ENCODE measurements at places on chromosomes 16 and 17.

DNA sequence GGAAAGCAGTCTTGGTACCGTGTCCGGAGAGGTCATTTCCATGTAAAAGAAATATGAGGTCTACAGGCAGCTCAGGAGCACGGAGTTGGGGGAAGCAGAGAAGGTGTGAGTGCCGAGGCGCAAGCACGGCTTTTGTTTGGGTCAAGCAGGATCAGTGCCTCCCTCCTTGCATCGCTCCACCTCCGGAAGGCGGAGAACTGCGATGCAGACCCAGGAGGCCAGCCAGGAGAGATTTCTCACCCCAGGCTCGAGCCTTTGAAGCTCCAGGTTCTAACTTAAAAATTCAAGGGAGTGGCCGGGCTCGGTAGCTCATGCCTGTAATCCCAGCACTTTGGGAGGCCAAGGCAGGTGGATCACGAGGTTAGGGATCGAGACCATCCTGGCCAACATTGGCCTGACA lies 25.0 kb downstream of the NAA60 start:
- no peak for DNase-seq

DNA sequence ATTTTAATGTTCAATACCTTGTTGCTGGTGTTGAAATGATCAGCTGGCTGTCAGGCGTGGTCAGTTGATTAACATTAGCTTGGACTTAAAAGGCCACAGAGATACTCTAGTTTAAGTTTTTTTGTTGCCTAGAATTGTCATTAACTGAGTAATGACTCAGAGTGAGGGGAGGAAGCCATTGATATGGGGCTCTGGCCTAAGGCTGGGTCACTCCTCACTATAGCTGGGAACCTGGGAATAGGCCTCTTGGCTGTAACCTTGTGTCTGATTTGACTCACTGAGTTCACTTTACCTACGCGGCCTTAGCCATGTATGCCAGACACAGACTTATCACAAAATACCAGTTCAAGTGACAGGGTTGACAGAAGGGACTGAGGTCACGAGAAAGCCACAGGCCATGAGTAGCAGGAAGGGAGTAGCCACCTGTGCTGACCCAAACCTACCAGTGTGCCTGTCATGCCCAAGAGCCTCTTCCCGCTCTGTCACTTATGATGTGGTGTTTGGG lies 37.9 kb upstream of the ADCY7 start:
- no peak for DNase-seq

GRCh38 chr17:75976175-75976848 lies 2.7 kb downstream of the ACOX1 start:
- no peak for DNase-seq

- no peak for DNase-seq
Measured at GRCh38 chr16:61149709-61150108, 886.5 kb downstream of the CDH8 start.

GRCh38 chr17:77887110-77887463 lies 71.4 kb upstream of the TNRC6C start:
- DNase-seq = no peak

- no peak for DNase-seq
Measured at GRCh38 chr17:49600949-49601348, 25.3 kb downstream of the NXPH3 start.

DNA sequence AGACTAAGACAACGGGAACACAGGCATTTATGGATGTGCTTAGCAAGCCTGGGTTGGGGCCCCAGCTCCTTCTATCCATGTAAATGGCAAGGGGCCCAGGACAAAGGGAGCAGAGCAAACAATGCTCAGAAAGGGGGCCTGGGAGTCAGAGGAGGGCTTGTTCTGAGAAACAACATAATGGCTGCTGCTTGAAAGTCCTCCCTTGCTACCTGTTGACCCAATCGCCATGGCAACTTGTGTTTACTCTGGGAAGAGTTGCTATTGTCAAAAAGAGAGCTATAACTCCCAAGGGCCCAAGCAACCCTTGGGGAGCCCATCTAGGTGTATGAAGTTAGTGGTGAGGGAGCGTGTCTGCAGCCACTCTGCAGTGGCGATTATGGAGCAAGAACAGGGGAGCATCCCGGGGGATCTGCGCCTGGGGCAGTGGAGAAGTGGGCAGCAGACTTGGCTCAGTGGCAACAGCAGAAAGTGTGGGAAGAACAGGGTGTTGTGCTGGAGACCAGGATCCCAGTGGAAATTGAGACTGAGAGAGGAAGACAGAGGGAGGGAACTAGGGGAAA lies 118.7 kb upstream of the NLRP1 start:
- no peak for DNase-seq

DNA sequence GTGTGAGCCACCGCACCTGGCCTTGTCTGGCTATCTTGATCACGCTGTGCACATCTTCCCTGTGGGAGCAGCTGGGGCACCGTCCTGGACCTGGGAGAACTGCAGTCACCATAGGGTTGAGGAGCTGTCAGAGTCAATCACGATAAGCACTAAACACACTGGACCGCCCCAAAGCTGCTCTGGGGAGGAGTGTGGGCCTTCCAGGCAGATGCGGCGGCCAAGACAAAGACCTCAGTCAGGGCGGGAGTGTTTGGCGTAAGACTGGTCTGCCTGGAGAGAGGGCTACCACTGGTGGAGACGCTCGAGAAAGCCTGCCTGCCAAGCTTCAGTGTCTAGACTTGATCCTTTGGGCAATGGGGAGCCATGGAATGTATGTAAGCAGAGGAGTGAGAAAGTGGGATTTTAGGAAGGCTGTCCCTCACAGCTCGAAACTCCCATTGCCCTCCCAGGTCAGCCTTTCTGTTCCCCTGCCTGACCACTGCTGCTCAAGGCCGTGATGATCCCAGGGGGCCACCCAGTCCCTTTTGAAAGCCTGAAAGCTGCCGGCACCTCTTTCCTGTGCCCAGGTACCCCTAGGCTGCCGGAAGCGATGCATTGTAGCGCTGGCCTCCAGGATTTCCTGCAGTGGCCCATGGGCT lies 29.3 kb upstream of the CIBAR2 start:
- DNase-seq = no peak

- peak; percentile 69 for DNase-seq
Measured at GRCh38 chr17:27807567-27808470, 7.5 kb upstream of the NOS2 start.

GRCh38 chr16:8355675-8356074 lies 234.6 kb downstream of the TMEM114 start:
- DNase-seq = no peak

All from activated CD8-positive, alpha-beta memory T cell treated with anti-CD3 and anti-CD28 coated beads, Interleukin-2, amount 50 U/mL, for 48 hours (primary cell).